Spleen (tissue), 13 donors: ENCODE measurements at places on chromosomes 11 and 22. TPM values are rescaled to one million over a fixed set of nuclear protein-coding genes. Genes with fewer than 3 reads are reported as not detected.

DNA sequence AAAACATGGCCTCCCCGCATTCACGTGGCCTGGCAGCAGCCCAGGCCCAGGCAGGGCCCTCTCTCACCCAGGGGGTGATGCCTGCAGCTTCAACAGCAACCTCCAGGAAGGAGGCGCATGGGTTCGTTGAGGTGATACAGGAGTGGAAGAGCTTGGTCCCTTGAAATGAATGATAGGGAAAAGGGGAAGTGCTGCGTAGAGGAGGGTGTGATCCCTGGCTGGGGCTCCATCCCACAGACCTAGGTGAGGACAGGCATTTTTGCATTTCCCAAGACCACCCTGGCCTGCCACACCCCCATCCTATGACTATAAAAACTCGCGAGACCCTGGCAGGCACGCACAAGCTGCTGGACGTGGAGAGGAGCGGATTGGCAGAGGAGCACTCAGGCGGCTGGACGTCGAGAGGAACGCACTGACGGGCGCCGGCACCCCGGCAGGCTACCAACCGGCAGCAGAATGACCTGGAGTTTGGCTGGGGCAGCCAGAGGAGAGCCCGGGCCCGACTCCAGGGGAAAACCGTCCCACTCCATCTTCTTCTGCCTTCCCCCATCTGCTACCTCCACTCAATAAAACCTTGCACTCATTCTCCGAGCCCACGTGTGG is 32.6 kb downstream of the RTN4R start:
- no peak for DNase-seq

DNA sequence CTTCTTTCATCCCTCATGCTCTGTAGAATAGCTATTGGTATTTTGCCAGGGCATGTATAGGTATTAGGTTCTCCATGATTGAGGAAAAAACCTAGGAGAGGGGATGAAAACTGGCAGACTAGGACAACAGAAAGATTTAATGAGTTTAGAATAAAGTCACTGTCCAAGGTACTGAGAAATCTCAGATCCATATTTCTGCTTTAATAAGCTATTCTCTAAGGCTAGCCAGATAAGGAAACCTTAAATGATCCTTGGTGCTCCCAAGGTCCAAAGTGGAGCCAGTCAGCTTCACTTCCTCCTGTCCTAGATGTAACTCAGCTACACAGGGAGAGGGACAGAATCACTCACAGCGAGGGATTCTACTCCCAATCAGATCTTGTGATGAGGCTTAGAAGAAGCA is 13.7 kb upstream of the CSNK2A3 start:
- DNase-seq, result no peak

GRCh38 chr11:10938650-10939387 is 81.0 kb upstream of the ZBED5 start:
- DNase-seq, result no peak

- no peak for DNase-seq
Observed at GRCh38 chr22:38846412-38846811, 2.6 kb upstream of the NPTXR start.

- DNase-seq, result no peak
Observed at GRCh38 chr11:58006940-58007339, 16.7 kb upstream of the OR9Q1 start.

DNA sequence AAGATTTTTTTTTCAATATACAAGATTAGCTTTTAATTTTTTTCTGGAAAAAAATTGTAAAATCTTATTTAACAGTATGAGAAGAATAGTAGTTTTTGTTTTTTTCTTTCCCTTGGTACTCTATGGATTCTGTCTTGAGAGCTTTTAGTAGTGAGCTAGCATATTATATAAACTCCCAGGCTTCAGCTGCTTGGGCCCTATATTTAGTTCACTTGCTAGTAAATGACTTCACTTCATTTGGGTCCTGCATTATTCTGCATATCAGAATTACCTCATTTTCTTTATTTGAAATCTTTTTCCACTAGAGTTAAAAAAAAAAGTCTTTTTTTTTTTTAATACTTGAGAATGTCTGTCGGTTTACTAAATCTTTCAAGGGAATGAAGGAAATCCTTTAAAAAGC is 33.1 kb downstream of the HIPK3 start:
- DNase-seq, result no peak

- peak; percentile 30 for DNase-seq
Observed at GRCh38 chr22:35312198-35313059, 12.7 kb downstream of the TOM1 start.

- DNase-seq, result no peak
Observed at GRCh38 chr11:59183771-59184170, 11.8 kb downstream of the DTX4 start.

DNA sequence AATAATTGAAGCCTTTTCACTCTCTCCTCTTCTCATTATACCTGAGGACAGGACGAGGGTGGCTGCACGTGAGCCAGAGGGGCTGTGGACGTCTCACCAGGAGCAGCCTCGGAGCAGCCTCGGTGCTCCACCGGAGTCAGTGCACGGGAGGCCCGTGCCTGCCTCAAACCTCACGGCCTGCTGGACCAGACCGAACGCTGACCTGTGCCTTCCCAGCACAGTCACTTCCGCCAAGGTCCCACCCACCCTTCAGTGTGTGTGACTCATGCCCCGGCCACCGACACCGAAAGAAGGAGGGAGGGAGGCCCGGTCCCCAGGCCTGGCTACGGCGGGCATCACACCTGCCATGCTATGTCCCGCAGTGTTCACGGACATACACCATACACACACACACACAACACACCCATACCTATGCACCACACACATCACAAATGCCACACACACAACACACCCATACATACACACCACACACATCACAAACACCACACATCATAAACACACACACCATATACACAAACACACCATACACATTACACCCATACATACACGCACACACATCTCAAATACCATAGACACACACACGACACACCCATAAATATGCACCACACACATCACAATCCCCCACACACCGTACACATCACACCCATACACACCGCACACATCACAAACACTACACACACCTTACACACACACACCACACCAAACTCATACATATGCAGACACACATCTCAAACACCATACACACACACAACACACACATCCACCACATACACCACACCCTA is 1506.5 kb downstream of the TBC1D22A start:
- no peak for DNase-seq

GRCh38 chr11:106186630-106187029 is 109.2 kb downstream of the AASDHPPT start:
- no peak for DNase-seq

GRCh38 chr11:129950101-129951091 is 52.2 kb downstream of the PRDM10 start:
- no peak for DNase-seq

- no peak for DNase-seq
Observed at GRCh38 chr11:83778596-83778995, 492.4 kb upstream of the CCDC90B start.

DNA sequence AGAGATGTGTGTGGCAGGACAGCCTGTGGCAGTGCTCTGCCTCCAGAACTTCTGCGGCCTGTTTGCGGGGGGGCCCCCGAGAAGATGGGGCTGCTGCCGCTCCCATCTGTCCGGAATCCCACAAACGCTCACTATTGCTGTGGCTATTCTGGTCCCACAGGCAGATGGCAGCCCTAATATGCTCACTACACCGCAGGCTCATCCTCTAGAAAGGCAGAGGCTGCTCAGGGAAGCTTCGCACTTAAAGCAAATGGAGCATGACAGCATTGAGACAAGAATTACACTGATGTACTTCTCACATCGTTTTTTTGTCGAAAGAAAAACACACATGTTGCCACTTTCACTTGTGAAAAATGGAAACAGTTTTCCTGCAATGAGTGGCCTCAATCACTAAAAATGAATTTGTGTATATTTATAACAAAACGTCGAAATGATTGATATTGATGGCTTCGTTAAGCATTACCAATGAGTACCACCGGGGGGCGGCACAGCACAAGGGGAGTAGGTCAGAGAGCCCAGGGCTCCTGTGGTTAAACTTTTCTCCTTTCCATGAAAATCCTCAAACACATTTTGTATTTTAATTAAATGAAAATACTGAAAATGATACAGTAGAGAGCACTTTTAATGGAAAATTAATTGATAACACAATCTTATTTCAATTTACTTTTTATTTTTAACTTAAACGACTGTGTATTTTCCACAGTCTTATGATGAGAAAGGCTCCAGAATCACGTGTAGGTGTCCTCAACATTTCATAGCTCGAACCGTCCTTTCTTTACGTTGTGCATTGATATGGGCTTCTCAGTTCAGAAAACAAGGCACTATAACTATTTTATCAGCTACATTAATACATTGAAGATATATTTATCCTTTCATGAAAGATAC is 69.1 kb downstream of the CTTN start:
- peak; percentile 75 for DNase-seq

- DNase-seq, result no peak
Observed at GRCh38 chr11:114392735-114393667, 7.3 kb downstream of the C11orf71 start.

GRCh38 chr22:28934026-28934425 is 50.7 kb downstream of the ZNRF3 start:
- no peak for DNase-seq

DNA sequence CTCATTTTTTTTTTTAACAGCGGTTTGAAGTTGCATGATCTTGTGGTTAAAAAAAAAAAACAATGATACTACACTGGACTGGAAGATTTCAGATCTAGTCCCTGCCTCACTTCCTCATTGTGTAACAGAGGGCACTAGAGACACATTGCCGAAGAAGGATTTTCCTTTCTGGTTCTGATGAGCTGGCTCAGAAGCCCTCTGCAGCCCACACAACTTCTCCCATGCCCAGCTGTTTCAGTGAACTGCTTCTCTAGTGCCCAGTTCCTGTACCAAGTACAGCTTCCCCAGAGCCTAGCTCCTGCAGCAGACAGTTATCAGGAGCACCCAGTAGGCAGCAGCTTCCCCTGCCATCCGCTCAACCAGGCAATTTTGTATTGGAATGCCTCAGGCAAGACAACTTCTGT is 29.5 kb upstream of the ANO5 start:
- peak; percentile 40 for DNase-seq

GRCh38 chr11:45332276-45332934 is 46.3 kb upstream of the SYT13 start:
- DNase-seq, result no peak

DNA sequence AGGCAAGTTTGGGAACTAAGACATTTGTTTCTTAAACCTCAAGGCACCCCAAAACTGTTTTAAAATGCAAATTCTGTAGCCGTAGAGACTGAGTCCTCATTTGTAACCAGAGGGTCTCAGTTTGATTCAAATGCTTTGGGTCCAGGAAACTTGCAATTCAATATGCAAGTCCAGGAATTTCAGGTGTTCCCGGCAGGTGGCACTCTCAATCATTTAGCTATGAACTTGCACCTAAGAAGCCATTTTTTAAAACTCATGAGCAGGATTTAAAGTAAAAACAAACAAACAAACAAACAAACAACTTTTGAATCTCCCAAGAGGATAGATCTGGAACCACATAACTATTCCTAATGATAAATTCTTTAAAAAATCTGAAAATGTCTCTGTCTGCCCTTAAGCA is 8.7 kb upstream of the ABTB2 start:
- DNase-seq, result no peak

DNA sequence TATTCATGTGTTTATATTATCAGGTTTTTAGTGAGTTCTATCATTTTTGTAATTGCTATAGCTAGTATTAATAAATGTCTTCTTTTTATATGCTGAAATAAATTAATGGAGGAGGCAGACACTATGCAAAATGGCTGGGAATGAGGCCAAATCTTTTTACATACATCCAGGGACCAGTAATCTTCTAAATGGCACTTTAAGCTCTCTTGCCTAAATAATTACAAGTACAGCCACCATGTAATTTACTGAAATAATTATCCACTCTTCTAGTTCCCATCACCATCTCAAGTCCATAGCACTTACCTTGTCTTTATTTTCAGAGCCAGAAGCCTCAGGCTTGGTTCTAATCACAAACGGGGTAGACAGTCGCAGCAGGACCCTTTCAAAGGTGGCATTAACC is 79.1 kb downstream of the GUCY1A2 start:
- DNase-seq, result no peak

DNA sequence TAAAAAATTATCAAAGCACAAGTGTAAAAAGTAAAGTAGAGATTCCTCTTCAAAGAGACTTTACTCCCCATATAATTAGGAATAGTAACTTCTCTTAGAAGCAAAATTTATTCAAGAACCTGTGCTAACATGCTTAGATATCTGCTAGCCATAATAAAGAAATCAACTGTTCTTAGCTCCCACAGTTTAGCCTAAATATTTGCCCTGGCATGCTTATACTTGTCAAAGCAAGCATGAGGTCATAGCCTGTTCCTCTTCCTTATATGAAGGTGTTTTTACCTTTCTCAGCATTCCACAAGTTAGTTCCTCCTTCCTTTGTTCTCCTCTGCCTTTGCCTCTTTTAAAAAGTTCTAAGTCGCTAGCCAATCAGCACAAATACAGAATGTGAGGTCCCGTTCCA is 30.3 kb downstream of the RIC3 start:
- no peak for DNase-seq

GRCh38 chr11:73415854-73416615 is 39.8 kb downstream of the RELT start:
- DNase-seq, result no peak

- DNase-seq, result no peak
Observed at GRCh38 chr22:45009606-45010531, at the start of gene PHF21B. TSS of gene PHF21B (minus strand) at chr22:45010005. CDS start at chr22:45009549, 456 bp downstream.

DNA sequence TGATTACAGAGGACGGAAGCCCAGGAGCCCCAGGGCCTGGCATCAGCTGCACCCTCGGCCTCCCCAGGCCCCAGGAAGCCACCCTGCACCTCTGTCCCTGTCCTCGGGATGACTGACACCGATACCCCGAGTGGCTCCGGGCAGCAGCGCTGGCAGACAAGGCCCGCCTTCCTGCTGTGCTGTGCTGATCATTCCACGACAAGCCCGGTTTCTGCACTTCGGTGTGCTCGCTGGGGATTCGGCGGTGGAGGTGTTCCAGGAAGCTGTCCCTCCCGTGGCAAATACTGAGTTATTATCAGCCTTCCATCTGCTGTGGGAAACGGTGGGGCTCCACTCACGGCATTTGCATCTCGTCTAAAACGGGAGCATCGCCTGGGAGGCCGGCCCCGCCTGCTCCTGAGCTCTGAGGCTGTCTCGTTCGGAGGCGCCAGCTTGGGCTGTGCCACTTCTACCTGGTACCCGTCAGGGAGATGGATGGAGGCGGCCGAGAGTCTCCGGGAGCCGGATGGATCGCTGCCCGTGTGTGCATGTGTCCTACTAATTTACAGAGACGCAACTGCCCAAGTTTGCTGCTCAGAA is 506.1 kb downstream of the BRD1 start:
- DNase-seq, result peak; percentile 54

- no peak for DNase-seq
Observed at GRCh38 chr11:30798547-30799236, 212.5 kb upstream of the MPPED2 start.

GRCh38 chr11:83061883-83062282 is 9.8 kb downstream of the RAB30 start:
- no peak for DNase-seq

The SMTNL1 gene
- not detected for polyA plus RNA-seq

The CRYBB3 gene
- polyA plus RNA-seq, result 0.16 TPM

The CLCF1 gene
- 9.0 TPM for polyA plus RNA-seq

The HTR3B gene
- not detected for polyA plus RNA-seq

The RASD2 gene
- polyA plus RNA-seq, result 0.24 TPM

The RAB36 gene
- 1.0 TPM for polyA plus RNA-seq

The SPI1 gene
- polyA plus RNA-seq, result 128 TPM

The PRODH gene
- 0.70 TPM for polyA plus RNA-seq

The PKP3 gene
- polyA plus RNA-seq, result 0.21 TPM

The KRTAP5-7 gene
- 0.13 TPM for polyA plus RNA-seq

The POU2AF3 gene
- 0.54 TPM for polyA plus RNA-seq

The HEPN1 gene
- polyA plus RNA-seq, result not detected
